ENCODE measurements at places on chromosomes 7 and 10.

- no peak for DNase-seq
Observed at GRCh38 chr7:78124216-78124615, 325.6 kb downstream of the PHTF2 start.

GRCh38 chr10:48550977-48551376 is 53.9 kb downstream of the ARHGAP22 start:
- no peak for DNase-seq

DNA sequence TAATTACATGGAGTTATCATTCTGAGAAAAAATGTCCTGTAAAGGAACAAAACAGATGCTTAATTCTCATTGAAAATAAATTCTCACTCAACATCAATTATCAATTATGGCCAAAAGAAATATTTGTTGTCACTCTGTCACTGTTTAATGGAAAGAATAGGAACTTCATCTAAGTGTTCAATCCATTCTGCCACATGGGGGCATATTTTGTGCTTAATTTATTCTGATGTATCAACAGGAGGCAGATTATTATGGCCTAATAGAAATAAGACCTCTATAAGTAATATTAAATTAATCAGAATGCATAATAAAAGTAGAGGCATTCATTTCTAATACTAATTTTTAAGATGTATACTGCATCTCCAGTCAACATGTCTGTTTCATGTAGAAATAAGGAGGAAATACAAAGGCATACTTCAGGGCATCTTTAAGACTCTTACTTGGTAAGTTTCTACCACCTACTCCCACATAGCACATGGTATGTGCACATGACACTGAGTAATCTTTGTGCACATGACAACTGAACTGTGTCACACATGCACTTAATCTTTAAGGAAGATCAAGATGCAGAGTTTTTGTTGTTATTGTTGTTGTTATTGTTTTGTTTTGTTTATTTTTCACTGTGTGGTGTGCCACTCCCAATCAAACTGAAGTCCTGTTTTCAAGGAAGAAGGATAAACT is 420.4 kb upstream of the SEMA3A start:
- no peak for DNase-seq

- peak; percentile 12 for DNase-seq
Observed at GRCh38 chr7:105268056-105268455, 120.7 kb downstream of the SRPK2 start.

All from activated CD4-positive, alpha-beta T cell treated with anti-CD3 and anti-CD28 coated beads for 48 hours (primary cell).